ENCODE measurements at places on chromosomes 16 and 17.

- DNase-seq = no peak
Measured at GRCh38 chr17:40103071-40103661, 2.8 kb upstream of the NR1D1 start.

DNA sequence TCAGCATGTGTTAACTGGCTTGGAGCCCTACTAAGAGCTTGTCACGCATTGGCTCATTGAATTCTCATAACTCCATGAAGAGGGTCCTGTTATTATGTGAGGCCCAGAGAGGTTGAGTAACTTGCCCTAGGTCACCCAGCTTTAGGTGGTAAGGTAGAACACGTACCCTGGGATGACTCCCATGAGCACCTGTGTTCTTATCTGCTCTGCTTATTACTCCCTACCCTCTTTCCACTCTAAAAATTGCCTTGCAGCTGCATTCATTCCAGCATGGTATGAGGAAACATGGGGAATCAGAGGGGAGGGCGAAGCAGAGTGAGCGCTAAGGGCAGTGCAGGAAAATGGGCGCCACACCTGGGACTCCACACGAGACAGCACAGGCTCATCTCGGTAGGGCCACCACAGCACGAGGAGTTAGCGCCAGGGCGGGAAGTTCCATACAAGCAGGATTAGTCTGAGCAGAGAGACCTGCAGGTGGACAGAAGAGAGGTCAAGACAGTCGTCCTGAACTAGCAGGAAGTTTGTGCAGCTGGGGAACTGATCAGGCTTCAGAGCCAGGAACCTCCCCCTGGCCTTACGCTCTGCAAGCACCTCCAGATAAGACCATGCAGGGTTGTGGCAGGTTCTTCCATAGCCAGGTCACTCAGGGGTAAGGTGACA, 10.1 kb downstream of the COPZ2 start:
- no peak for DNase-seq

- DNase-seq = no peak
Measured at GRCh38 chr17:10292057-10292937, 80.5 kb downstream of the MYH13 start.

GRCh38 chr17:71709271-71709890, 411.4 kb upstream of the SOX9 start:
- no peak for DNase-seq
